Naive thymus-derived CD4-positive, alpha-beta T cell (primary cell): ENCODE measurements at places on chromosomes 16 and 17. TPM values are rescaled to one million over a fixed set of nuclear protein-coding genes. Genes with fewer than 3 reads are reported as not detected.

The PLK1 gene
- total RNA-seq, result 0.45 TPM

GRCh38 chr16:12087901-12088421 lies 111.4 kb downstream of the SNX29 start:
- DNase-seq, result no peak

The CEP20 gene
- 20.3 TPM for total RNA-seq

The TBC1D3K gene
- not detected for total RNA-seq

DNA sequence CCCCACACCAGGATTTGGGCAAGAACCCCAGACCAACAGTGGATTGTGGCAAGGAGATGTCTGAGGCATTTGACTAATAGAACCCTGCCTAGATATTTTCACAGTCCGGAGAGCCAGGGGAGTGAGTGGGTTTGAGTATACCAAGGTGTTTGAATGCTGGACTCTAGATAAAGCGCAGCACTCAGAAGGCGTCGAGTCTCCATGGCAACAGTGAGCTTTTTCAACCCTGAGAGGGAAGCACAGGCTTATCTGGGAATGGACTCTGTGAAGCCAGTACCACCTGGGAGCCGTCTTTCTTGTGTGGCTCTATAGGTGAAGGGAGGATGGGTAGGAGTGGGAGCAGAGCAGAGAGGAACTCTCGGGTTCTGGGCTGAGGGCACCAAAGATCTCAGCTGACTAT lies 147.0 kb downstream of the SHISA6 start:
- DNase-seq, result no peak

The RPUSD1 gene
- total RNA-seq, result 30.3 TPM

DNA sequence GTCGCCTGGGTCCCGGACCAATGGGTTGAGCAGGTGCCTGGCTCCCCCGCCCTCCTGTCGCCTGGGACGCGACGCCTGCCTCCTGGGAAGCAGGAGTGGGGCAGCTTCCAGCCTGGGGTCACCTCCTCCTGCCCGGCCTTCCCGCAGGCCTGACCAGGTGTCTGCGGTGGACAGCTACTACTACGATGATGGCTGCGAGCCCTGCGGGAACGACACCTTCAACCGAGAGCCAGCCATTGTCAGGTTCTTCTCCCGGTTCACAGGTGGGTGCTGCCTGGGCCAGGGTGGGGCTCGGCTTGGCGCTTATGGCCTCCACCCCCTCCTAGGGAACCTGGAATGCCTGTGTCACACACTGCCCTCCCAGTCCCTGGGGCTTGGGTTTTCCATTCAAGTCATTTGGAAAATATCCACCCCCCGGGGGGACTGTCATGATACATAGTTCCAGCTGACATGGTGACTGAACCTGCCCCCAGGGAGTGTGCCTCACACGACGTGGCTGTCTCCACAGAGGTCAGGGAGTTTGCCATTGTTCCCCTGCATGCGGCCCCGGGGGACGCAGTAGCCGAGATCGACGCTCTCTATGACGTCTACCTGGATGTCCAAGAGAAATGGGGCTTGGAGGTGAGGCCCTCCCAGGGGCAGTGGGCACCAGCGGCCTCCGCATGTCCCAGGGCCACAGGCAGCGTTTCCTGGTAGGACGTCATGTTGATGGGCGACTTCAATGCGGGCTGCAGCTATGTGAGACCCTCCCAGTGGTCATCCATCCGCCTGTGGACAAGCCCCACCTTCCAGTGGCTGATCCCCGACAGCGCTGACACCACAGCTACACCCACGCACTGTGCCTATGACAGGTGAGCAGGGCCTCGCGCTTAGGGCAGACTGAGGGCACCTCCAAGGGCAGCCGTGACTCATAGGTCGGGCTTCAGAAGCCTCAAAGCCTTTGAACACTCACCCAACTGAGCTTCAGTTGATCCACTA lies 2.3 kb downstream of the DNASE1 start:
- no peak for DNase-seq

- DNase-seq, result no peak
These were observed 316.3 kb downstream of the SEC14L1 start for GRCh38 chr17:77456951-77457548.

- no peak for DNase-seq
These were observed 697 bp downstream of the NOL11 start for GRCh38 chr17:67718325-67718941.

The TSPOAP1 gene
- total RNA-seq, result 20.5 TPM

GRCh38 chr17:71764505-71764904 lies 356.3 kb upstream of the SOX9 start:
- no peak for DNase-seq

The MYH8 gene
- not detected for total RNA-seq
